ENCODE measurements at places on chromosomes 4 and X.

GRCh38 chrX:2595258-2595657 lies 94.5 kb upstream of the DHRSX start:
- DNase-seq, result peak; percentile 64

- peak; percentile 15 for DNase-seq
Observed at GRCh38 chrX:34656467-34656841, 631 bp downstream of the TMEM47 start.

DNA sequence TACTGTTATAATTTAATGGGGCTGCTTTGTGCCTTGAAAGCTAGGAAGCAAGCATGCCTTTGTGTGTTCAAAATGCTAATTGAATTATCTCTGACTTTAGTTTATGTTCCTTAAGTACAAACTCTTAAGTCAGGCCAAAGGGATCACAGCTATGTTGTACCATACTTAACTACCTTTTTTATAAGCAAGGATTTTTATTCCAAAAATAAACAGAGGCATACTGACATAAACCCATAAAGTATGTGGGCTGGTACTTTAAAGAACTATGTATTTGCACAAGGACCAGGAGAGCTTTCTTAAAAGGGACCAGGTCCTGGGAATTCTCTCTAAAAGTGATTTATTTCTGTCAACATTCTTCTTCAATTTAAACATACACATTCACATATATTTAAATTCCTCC lies 57.8 kb upstream of the HCCS start:
- no peak for DNase-seq

GRCh38 chr4:146450524-146450923 lies 71.2 kb downstream of the SLC10A7 start:
- DNase-seq, result no peak

- no peak for DNase-seq
Observed at GRCh38 chr4:159855731-159856130, 752.9 kb downstream of the RAPGEF2 start.

- no peak for DNase-seq
Observed at GRCh38 chr4:145490796-145491195, 9.1 kb downstream of the SMAD1 start.

DNA sequence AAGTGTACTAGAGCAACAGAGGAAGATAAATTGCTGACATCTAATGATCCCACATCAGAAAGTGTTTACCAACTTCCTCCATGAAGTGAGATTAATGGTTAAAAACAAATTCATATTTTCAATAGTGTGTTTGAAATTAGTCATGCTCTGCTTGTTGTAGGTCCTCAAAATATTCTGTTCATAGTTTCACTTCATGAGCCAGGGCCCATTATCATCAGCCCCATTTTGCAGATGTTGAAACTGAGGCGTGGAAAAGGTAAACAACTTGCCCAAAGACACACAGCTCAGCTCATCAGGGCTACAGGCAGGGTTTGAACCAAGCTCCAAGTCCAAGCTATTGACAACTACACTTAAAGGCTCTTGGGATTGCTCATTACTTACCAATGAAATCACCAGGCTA lies 103.5 kb upstream of the PPARGC1A start:
- DNase-seq, result no peak

- DNase-seq, result no peak
Observed at GRCh38 chr4:8394806-8395205, 45.7 kb downstream of the ACOX3 start.

DNA sequence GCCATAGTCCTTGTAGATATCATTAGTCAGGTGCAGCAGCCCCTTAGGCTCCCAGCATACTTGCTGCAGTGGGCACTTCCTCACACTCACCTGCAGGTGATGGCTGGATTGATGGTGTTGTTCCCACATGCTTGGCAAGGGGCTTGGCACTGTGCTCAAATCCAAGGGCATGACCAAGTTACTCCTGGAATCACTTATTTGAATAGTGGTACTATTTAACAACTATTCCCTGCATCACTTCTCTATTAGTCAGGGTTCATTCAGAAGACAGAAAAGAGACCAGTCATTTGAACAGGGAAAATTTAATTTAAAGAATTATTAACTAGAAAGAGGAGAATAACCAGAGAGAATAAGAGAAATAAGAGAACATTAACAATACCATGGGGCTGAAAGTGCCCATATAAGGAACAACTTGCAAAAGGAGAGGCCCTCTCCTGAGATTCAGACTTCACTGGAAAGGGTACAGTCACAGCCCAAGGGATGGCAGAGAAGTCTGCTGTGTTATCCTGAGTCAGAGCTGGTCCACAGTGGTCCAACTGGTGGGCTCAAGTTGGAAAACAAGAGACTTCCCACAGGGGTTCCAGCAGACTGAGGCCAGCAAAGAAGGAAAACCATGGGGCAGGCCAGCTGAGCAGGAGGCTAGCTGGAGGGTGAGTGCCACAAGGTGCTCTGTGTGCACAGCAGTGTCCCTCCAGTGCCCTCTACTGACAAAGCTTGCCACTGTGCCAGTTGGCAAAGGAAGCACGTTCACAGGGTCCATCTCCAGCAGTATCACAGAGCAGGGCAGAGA lies 9.8 kb downstream of the SPP1 start:
- DNase-seq, result peak; percentile 59

- no peak for DNase-seq
Observed at GRCh38 chrX:72126048-72126415, 5.7 kb downstream of the RTL5 start.

GRCh38 chrX:87140800-87141483 lies 376.7 kb upstream of the KLHL4 start:
- no peak for DNase-seq

DNA sequence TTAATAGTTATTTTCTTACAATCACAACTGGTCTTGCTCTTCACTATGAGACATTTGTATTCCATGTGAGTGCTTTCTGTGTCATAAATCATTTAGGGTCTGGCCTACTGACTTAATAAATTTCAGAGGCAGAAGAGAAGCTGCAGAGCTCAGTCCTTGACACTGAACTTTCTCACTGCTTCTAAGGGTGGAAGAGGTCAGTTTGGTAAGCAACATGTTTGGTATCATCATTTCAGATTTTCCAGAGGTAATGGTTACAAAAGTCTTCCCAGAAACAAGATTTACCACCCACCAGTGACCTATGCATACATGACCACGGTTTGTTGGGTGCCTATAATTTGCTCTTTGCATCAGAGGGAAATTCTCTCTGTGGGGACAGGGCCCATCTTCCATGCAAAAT lies 148.6 kb downstream of the NR3C2 start:
- no peak for DNase-seq

DNA sequence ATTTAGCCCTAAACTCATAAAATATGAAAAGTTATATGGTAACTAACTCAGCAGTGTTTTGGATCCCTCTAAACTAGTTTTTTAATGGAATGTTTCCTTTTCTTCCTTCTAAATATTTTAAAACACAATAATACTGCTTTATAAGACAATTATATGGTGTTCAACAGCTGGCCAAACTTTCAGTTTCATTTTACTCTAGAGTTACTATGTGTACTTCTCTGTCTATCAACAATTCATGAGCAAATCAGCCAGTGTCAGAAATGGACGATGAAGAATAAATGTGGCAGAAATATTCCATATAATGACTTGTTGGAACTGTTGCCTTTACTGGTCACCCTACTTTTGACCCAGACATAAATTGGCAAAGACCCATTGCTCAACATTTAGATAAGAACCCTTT lies 64.8 kb upstream of the CXXC4 start:
- no peak for DNase-seq

DNA sequence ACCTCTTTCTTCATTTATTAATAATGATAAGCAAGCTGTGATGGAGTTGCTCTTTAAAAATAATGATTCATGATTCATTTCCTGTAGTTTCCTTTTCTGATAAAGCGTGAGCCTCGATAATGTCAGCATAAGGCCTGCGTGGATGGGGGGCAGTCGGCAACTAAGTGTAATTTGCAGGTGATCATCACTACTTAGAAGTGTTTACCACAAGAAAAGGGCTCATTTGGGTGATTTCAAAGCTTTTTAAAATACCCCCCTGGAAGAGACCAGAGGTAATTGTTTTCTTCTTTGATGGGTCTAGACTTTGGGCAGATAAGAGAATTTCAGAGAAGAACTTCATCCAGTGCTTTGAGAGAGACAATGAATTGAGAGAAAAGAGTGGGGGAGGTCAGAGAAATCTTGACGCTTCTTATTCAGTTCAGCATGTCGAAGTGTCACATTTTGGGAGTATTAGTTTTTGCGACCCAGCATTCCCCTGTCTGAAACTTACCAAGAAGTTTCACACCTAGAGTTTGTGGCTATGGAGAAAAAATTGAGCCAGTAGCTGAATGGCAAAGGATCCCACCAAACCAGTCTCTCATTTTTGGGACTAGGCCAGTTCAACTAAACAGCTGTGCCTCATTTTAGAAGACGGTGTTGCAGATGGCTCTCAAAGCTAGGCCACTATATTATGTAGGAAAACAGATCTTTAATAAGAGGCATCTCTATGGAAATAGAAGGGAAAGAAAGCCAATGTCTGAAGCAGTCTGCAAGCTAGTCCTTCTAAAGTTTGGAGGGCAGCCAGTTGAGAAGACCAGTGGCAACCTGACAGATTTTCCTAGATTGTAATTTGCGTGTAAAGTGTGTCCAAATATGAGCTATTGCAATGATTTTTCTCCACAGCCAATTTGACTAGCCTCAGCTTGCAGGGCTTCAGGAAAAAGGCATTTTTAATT lies 171.0 kb upstream of the PPP1R2C start:
- no peak for DNase-seq

- peak; percentile 86 for DNase-seq
Observed at GRCh38 chrX:100643956-100644860, at the start of gene SRPX2. TSS of gene SRPX2 (plus strand) at chrX:100644199. CDS start at chrX:100646323, 2,124 bp downstream.

GRCh38 chrX:71563921-71564320 lies 14.3 kb upstream of the GCNA start:
- no peak for DNase-seq

DNA sequence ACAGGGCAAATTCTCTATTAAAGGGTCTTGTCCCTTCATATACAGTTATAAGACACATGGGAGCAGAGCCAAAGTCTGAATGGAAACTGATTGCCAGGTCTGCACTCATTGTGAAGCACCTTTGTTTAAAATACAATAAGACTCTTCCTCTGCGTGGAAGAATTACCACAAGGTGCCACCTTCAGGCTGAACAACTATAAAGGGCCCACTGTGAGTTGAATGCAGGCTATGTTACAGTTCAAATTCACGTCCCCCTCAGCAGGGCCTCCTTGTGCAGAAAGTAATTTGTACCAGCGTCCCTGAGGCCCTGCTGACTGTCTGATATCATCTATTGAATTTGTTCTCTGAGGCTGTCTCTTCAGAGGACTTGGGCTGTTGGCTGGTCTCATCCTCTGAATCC lies 225.8 kb upstream of the TEX13C start:
- DNase-seq, result no peak

- peak; percentile 21 for DNase-seq
Observed at GRCh38 chr4:24965627-24966026, 52.8 kb upstream of the CCDC149 start.

- no peak for DNase-seq
Observed at GRCh38 chrX:37599729-37600128, 28.3 kb downstream of the LANCL3 start.

- peak; percentile 54 for DNase-seq
Observed at GRCh38 chr4:86452422-86452891, 92.6 kb upstream of the MAPK10 start.

DNA sequence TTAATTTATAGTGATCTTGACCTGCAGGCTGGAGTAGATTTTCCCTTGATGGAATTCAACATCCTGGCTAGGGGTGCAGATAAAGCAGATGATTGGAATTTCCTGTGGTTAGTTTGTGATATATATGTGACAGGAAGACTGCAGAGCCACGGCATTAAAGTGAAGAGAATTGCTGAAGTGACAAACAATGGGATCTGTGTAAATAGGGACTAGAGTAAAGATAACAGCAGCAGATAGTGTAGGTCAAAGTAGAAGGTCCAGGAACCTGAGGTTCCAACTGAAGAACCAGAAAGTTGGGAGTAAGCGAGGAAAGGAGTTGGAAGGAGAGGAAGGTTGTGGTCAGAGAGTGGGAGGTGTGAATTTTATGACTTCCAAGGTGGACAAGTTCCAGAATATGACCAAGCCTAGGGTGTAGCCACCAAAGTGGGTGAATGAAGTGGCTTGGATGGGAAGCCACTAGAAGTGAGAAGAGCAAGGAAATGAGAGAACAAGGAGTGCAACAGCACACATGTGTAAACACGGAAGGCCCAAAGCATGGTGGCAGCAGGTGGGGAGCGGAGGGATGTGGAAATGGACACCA lies 325.0 kb downstream of the RAB28 start:
- DNase-seq, result no peak

GRCh38 chr4:48237996-48238645 lies 31.5 kb downstream of the TEC start:
- no peak for DNase-seq

- DNase-seq, result peak; percentile 78
Observed at GRCh38 chrX:39756086-39756883, 341.5 kb downstream of the BCOR start.

DNA sequence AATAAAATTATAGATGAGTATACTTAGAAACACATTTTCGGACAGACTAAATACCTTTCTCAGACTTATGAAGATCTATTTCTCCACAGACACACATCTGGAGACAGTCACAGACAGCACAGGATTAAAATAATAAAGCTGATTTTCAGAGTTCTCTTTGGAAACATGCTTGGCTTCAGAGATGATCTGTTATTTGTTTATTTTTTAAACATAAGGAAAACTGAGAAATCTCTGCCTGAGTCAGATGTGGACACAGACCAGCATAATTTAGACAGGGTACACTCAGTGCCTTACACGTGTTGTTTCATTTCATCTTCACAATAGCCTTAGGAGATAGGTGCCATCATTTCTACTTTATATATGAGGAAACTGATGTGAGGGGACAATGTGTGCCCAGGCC lies 92.1 kb downstream of the SLC9A7 start:
- peak; percentile 24 for DNase-seq

- DNase-seq, result no peak
Observed at GRCh38 chrX:9785254-9785943, 830 bp upstream of the SHROOM2 start.

DNA sequence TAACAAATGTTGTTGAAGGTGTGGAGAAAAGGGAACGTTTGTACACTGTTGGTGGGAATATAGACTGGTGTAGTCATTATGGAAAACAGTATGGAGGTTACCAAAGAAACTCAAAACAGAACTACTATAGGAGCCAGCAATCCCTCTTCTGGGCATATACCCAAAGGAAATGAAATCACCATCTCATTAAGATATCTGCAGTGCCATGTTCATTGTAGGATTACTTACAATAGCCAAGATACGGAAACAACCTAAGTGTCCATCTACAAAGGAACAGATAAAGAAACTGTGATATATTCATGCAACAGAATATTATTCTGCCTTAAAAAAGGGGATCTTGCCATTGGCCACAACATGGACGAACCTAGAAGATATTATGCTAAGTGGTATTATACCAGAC lies 22.2 kb downstream of the APBB2 start:
- DNase-seq, result no peak

GRCh38 chr4:76954489-76954888 lies 4.9 kb downstream of the SEPTIN11 start:
- DNase-seq, result peak; percentile 43

Measured in LHCN-M2 (cell line).